ENCODE measurements at places on chromosomes 7 and 10. TPM values are rescaled to one million over a fixed set of nuclear protein-coding genes. Genes with fewer than 3 reads are reported as not detected.

GRCh38 chr7:87287738-87288341, 57.6 kb upstream of the CROT start:
- H3K36me3 ChIP-seq = no peaks in the 10 kb centered on the region
- no peaks in the 10 kb centered on the region for H3K27me3 ChIP-seq
- no peak for DNase-seq

DNA sequence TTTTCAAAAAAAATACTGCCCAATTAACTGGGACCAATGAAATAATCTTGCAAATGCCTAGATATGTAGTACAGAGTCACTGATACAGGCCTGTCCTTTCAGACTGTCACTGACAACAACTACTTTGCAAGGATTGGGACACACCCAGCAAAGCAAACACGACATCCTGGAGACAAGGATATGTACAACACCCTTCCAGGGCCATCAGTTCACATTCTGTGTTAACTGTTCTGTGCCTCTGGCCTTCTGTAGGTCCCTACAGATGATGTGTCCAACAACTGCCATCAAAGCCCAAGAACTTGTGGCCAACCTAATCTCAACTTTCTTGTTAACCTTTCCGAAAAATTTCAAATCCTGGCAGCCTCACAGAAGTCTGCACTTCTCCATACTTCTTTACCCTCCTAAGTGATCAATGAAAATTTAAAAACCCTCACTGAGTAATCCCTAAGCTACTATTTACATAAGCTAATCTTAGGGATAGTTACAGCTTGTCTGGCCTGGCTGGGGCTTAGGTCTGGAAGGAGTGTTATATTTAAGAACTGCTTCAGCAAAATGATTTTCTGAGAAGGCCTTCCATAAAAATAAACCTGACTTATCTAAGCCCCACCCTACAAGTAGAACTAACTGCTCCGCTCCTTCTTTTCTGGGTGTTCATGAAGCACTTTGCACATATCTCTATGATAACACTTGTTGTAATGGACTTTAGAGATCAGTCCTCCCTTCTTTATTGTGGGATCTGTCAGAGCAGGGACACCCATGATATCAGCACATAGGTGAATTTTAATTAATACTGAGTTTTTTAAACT, 21.0 kb downstream of the COBL start:
- DNase-seq = no peak
- no peaks in the 10 kb centered on the region for H3K36me3 ChIP-seq
- no peak overlapping the region for H3K4me3 ChIP-seq

DNA sequence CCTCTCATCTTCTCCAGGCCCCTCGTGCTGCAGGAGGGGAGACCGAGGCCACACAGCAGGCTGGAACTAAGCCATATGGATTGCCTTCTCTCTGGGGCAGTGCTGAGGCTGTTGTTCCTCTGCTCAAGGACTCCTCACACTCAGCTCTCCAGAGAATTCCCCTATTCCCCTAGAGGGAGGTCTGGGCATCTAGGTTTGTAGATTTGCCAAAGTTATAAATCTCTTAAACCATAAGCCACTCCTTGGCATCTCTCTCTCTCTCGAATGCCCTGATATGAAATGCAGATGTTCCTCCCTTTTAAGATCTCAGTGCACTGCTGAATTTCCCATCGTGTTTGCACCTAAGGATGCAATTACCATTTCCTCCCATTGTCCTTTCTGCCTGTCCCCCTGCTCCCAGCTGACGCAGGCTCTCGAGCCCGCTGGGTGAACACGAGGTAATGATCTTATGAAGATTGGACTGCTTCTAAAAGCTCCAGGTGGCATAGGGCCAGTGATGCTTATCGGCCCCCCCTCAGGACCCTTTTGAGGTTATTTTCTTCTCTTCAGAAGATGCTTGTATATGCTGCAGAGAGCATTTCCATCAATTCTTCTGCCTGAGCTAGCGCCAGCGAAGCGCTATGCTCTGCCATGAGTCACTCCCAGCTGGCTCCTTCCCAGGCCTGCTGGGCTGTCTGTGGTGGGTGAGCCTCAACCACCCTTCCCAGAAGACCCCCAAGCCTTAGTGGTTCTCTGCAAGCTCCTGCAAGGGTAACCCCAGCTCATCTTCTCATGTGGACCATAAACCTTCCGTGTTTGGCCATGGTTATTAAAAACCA, 41.6 kb upstream of the AQP1 start:
- H3K27me3 ChIP-seq = no peaks in the 10 kb centered on the region
- no peak overlapping the region for H3K4me3 ChIP-seq

DNA sequence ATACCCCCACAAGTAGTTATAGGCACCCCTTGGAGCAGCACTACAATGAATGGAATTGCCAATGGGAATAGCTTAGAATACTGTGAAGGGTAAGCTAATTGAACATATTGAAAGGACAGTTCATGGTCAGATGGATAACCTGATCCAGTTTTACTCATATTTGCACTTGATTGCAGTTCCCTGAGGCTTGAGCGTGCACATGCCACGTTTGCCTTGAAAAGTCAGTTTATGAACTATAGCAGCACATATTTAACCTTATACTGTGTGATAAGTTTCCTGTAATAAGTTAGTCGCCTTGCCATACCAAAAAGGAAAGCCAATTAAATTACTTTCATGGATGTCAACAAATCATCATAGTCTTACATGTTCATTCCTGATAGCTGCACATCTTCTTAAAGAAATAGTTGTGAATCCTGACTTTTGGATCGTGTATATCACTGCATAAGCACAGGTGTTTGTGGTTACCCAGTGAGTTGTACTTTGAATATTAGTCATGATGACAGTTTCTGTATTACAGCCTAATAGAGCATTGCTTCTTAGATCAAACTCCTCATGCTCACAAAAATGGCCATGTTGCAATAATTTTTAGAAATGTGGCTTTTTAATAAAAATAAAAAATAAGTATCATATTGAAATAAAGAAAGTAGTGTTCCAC, 21.6 kb downstream of the DNTT start:
- no peaks in the 10 kb centered on the region for H3K4me1 ChIP-seq
- no peak overlapping the region for H3K27ac ChIP-seq
- no peak for DNase-seq
- H3K4me3 ChIP-seq = no peak overlapping the region

DNA sequence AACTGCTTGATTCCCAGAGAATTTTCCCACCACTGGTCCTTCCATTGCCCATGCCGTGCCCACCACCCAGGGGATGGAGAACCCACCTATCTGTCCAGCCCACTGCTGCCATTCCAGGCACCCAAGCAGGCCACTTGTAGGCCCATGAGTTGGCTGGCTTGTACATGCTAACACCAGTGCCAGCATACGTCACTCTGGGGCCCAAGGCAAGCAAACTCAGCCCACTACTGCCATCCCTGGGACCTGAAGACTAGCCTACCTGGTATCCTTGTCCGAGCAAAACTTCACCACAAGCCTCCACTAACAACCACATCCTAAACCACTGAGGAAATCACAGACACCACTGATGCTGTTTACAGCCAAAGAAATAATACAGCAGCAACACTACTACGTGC, 44.7 kb upstream of the CDK6 start:
- H3K4me3 ChIP-seq = no peak overlapping the region
- no peaks in the 10 kb centered on the region for H3K27me3 ChIP-seq
- no peaks in the 10 kb centered on the region for H3K36me3 ChIP-seq
- DNase-seq = no peak
- H3K4me1 ChIP-seq = no peaks in the 10 kb centered on the region

GRCh38 chr7:142250705-142251104, 7.2 kb downstream of the PRSS58 start:
- H3K36me3 ChIP-seq = no peaks in the 10 kb centered on the region
- no peak overlapping the region for H3K4me3 ChIP-seq
- no peak overlapping the region for H3K27ac ChIP-seq
- no peak for DNase-seq
- H3K27me3 ChIP-seq = no peaks in the 10 kb centered on the region

DNA sequence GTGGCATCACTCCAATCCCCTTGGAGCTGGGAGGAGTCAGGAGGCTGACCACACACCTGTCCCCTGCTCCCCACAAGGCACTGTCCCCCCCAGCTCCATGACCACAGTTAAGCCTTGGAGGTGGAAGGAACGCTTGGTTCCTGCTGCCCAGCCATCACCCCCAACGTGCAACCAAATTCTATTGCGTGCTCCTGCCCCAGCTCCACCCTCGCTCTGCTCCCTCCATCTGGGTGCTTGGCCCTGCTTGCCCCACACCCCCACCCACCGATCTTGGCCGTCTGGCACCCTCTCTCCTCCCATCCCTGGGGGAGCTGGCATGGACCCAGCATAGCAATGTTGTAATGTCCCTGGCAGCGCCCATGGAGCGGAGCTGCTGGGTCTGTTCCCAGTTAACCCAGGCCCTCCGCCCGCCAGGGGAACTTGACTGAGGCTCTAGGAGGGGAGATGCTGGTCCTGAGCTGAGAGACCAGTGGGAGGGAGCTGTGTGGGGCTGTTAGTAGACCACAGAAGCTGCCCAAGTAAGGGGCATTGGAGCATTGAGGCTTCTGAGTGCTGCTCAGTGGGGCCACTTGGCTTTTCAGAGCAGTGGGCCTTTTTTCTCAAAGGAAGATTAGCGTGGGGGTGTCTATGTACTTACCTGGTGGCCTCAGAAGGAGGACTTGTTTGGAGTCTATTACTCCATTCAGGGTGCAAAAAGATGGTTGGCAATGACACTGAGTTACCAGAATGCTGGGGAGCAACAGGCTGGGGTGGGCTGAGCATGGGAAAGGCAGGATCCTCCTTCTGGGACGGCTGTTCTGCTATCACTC, 1.1 kb downstream of the EPHB6 start:
- DNase-seq = peak; percentile 51
- H3K27me3 ChIP-seq = no peaks in the 10 kb centered on the region

DNA sequence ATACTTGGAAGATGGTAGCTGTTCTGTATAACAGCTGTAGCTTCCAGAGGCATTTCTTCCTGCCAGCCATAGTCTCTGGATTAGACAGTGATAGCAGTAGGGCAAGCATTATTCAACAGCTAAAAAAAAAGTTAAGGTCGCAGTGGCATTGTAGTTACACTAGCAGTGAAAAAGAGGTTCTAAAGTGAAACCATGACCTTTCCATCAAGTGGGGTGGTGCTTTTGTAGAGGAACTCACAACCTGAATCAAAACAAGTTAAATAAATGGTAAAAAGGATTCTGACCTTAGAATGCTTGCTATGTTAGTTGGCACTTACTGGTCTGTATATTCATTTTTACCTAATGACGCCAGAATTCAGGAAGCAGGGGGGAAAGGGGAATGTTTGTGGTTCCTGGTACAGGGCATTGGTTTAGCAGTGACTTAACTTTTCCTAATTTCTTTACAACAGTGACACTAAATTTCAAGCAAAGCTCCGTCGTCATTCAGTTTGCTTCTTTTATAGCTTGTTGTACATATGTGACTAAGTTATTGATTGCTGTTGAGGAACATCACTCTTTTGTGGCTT, 55.0 kb downstream of the GBF1 start:
- no peaks in the 10 kb centered on the region for H3K36me3 ChIP-seq
- DNase-seq = no peak
- H3K4me3 ChIP-seq = no peak overlapping the region
- no peak overlapping the region for H3K27ac ChIP-seq
- H3K4me1 ChIP-seq = peaks cover 13% of the 10 kb centered on the region

- H3K4me3 ChIP-seq = no peak overlapping the region
- no peaks in the 10 kb centered on the region for H3K36me3 ChIP-seq
- no peak overlapping the region for H3K27ac ChIP-seq
- no peak for DNase-seq
Measured at GRCh38 chr10:103941801-103942200, 23.8 kb upstream of the STN1 start.

DNA sequence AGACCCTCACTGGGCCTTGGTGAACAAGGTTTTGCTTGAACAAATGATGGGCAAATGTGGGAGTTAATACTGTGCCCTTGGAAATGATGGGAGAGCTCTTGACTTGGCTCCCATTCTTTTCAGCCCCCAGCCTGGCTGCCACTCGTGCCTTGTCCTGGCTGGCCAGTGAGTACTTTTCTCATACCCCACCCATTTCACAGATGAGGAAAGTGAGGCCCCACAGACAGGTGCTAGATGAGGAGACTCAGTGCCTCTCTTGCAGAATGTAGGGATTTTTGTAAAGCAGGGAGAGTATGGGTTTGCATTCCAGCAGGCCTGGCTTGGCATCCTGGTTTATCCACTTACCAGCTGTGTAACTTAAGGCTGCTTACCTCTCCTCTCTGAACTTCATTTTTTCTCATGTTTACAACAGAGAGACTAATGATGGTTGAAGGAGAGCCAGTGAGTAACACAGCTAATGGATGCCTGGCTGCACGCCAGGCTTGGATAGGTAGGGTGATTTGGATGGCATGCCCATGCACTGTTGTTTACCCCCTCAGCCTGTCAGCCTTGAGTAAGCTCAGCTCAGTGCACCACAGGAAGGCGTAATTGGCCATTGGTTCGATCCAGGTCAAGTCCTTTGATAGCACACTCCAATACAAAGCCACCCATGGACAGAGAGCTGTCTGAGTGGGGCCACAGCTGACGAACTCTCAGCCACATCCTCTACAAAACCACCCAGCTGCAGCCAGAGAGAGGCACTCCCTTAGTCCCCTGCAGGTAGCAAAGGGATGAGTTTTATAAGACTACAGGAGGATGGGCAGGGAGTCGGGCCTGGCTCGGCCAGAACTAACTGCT, 436.8 kb downstream of the RPS24 start:
- no peak overlapping the region for H3K27ac ChIP-seq
- H3K4me3 ChIP-seq = no peak overlapping the region

DNA sequence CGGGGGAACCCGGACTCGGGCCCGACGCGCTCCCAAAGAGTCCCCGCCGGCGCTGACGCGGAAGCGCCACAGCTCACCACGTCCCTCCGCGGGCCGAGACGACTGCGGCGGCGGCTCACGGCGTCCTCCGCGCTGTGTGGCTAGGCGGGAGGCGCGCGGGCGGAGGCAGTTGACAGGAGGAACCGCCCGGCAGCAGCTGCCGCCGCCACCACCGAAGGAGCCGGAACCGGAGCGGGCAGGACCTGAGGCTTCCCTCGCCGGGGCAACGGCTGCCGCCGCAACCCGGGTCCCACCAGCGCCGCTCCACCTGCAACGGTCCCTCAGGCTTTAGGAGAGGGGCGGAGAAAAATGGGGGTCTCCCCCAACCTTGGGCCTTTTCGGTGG, 334 bp downstream of the ZNF800 start:
- H3K27ac ChIP-seq = peak overlapping the region; percentile 99
- DNase-seq = peak; percentile 53
- peaks cover 30% of the 10 kb centered on the region for H3K4me1 ChIP-seq
- H3K4me3 ChIP-seq = peak overlapping the region; percentile 97
- peaks cover 7% of the 10 kb centered on the region for H3K36me3 ChIP-seq
- no peaks in the 10 kb centered on the region for H3K27me3 ChIP-seq

- no peak overlapping the region for H3K27ac ChIP-seq
- DNase-seq = peak; percentile 75
- H3K27me3 ChIP-seq = no peaks in the 10 kb centered on the region
- no peaks in the 10 kb centered on the region for H3K4me1 ChIP-seq
Measured at GRCh38 chr7:66092654-66093053, 17.0 kb downstream of the ASL start.

GRCh38 chr7:133504825-133505224, 251.9 kb downstream of the EXOC4 start:
- no peaks in the 10 kb centered on the region for H3K27me3 ChIP-seq
- H3K27ac ChIP-seq = no peak overlapping the region
- no peaks in the 10 kb centered on the region for H3K36me3 ChIP-seq
- no peak for DNase-seq
- no peaks in the 10 kb centered on the region for H3K4me1 ChIP-seq
- H3K4me3 ChIP-seq = no peak overlapping the region

Gene FRMPD2
- 2.8 TPM for total RNA-seq

Gene CABCOCO1
- 12.2 TPM for total RNA-seq

Gene RHBDD2
- total RNA-seq = 51.3 TPM

Gene GRM3
- total RNA-seq = not detected

Gene TFPI2
- 5.3 TPM for total RNA-seq

Gene PALD1
- 11.5 TPM for total RNA-seq
